Uterus (tissue), 4 donors: ENCODE measurements at places on chromosomes 4 and X. TPM values are rescaled to one million over a fixed set of nuclear protein-coding genes. Genes with fewer than 3 reads are reported as not detected.
A peak's percentile ranks its signal among the peaks of the same experiment; 100 is the strongest.

Gene USP51
- 1.8 TPM for total RNA-seq

Gene ATP6AP1
- total RNA-seq = 5.1 TPM

DNA sequence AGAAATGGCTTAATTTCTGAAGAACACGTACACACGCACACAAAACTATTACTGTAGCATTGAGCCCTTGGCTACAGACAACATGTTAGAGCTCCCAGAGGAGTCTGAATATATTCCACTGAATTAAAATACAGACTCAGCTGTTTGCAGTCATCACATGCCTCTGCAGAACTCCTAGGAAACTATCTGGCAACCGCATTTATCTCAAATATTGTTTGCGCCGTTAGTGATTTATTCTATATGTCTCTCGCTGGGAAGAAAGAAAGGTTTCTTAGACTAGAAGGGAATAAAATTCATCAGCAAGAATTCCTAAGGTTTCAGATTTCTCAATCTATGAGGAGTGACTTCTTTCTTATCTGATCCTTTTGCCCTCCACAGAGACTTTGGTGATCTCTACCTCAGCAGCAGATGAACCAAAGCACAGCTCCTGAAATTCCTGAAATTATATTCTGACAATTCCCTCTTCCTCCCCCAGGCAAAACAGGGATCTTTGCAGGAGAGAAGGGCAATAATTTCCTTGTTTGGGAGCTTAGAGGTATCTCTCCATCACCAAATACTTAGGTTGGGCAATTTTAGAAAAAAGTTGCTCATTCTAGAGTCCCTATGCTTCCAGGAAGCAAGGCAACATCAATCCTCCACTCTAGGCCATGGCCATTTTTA, 199.2 kb downstream of the APBB2 start:
- no peaks in the 10 kb centered on the region for H3K36me3 ChIP-seq
- no peaks in the 10 kb centered on the region for H3K27me3 ChIP-seq
- peak overlapping the region; percentile 54 for H3K27ac ChIP-seq
- DNase-seq = no peak
- H3K4me1 ChIP-seq = no peaks in the 10 kb centered on the region

DNA sequence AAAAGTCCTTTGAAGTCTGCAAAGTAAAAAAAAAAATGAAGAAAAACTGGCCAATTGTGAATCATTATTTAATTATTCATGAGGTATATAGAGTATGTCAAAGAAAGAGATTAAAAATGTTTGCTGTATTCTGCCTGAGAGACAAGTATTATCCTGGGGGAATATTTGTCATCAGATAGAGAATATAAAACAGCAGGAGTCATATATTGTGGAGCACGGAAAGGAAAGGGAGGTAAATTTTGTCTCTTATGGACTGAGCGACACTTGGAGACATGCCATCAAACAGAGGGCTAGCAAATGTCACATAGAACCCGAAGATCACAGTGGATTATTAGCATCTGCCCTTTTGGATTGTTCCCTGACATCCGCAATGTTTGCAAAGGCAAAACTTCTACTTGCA, 39.2 kb upstream of the FAT1 start:
- H3K4me1 ChIP-seq = no peaks in the 10 kb centered on the region
- no peak for DNase-seq
- H3K36me3 ChIP-seq = no peaks in the 10 kb centered on the region
- H3K27ac ChIP-seq = no peak overlapping the region
- no peak overlapping the region for H3K4me3 ChIP-seq

Gene CAPN6
- total RNA-seq = 10.7 TPM

DNA sequence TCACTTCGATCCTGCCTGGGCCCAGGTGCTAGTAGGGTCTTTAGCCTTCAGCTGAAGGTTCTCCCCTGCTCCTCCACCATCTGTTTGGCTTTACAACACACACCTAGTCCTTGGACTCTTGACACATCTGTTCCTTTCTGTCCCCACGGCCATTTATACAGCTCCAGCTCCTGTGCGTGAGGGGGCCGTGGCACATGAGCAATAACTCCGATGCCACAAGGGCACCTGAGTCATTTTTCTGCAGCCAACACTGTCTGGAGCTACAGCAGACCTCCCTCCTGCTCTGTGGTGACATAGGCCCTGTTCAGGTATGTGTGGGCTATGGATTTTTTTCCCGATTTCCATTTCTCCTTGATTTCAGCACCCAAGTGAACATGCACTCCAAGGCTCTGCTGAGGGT, 44.7 kb upstream of the BCOR start:
- H3K36me3 ChIP-seq = no peaks in the 10 kb centered on the region
- DNase-seq = no peak
- no peaks in the 10 kb centered on the region for H3K4me1 ChIP-seq
- H3K4me3 ChIP-seq = no peak overlapping the region

- no peak overlapping the region for H3K4me3 ChIP-seq
- no peaks in the 10 kb centered on the region for H3K4me1 ChIP-seq
- H3K27ac ChIP-seq = peak overlapping the region; percentile 61
- H3K36me3 ChIP-seq = no peaks in the 10 kb centered on the region
- peak; percentile 31 for DNase-seq
- no peaks in the 10 kb centered on the region for H3K27me3 ChIP-seq
Measured at GRCh38 chrX:22135994-22136684, 104.0 kb downstream of the PHEX start.

- H3K4me1 ChIP-seq = no peaks in the 10 kb centered on the region
- no peaks in the 10 kb centered on the region for H3K36me3 ChIP-seq
- H3K27ac ChIP-seq = peak overlapping the region; percentile 39
Measured at GRCh38 chr4:123787512-123788080, 391.0 kb downstream of the SPRY1 start.
